ENCODE measurements at places on chromosomes 4 and X. TPM values are rescaled to one million over a fixed set of nuclear protein-coding genes. Genes with fewer than 3 reads are reported as not detected.

DNA sequence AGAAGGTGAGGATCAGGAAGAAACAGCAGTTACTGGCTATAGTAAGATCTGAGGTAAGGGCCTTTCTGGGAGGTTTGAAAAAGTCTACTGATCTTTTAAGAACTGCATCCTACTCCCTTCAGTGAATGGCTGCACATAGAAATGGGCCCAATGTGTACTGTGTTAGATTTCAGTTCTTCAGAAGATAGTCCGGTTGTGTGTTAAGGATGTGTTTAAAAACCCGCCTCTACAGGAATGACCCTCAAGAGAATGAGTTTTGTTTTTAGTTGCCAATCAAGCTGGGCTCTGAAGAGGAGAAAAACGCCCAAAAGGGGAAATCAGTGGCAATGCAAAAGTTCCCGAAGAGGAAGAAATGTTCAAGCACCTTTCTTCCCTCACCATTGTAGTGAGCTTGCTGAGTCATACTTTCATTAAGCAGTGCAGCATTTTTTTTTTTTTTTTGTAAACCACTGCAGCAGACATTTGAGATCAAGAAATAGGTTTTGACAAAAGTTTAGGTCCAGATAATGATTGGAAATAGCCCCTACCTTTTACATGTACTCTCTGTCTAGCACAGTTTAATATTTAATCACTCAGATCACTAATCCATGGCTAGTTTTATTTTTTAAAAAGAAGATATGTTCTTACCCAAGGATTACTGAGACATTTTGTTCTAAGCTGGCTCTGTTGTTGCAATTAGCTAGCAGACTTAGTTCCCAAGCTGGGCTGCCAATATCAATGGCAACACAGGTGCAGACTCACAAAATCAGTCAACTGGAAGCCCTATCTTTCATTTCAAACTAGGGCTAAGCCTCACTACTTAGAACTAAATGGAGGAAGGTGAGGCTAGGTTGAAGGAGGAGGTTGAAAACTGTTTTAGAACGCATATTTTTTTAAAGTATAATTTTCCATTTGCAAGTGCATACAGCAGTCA, 7.0 kb upstream of the TRPC5OS start:
- no peak for DNase-seq

- DNase-seq: no peak
Measured at GRCh38 chr4:54230484-54231418, 1.7 kb downstream of the PDGFRA start.

DNA sequence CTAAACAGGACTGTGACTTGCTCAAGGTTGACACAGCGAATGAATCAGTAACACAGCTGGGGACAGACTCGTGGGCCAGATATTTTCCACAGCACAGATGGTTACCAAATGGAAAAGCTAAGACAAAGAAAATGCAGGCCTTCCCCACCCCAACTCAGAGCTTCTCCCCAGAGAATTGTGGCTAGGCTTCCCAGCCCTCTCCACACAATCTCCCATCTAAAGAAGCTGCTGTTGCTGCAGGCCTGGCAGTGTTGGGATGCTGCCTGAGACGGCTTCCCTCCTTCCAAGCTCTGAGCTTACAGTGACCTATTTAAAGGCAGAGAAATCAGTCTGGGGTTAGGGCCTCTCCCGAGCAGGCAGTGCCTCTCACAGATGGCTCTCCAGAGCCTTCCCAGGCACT, 46.5 kb upstream of the PGRMC1 start:
- no peak for DNase-seq

- no peak for DNase-seq
Measured at GRCh38 chr4:75736862-75737261, 12.5 kb downstream of the USO1 start.

DNA sequence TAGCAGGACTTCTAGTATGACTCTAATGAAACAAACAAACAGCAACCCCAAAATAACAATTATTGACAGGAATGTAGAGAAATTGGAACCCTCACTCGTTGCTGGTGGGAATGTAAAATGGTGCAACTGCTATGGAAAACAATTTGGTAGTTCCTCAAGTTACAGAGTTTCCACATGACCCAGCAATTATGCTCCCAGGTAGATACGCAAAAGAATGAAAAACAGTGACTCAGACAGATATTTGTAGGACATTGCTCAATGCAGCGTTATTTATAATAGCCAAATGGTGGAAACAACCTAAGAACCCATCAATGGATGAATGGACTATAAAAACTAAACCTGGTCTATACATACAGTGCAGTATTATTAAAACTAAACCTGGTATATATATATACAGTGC, 646.1 kb upstream of the FRG1 start:
- no peak for DNase-seq

DNA sequence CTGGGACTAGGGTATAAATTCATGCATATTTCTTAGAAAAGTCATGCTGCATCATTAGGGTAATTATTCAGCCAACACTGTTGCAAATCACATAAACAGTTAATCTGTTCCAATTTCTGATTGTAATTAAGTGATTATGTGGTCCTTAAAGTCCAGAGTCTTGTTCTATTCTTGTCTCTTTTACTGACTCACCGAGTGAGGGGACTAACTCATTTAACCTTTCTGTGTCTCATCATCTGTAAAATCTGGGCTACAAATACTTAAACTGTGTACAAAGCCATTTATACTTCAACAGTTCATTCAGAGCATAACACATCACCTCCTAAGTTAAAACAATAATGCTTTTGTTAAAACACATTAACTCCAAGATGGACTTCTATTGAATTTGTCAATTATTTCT, 65.4 kb upstream of the KLHL13 start:
- DNase-seq: no peak

- peak; percentile 59 for DNase-seq
Measured at GRCh38 chr4:111268769-111269414, 646.0 kb upstream of the PITX2 start.

DNA sequence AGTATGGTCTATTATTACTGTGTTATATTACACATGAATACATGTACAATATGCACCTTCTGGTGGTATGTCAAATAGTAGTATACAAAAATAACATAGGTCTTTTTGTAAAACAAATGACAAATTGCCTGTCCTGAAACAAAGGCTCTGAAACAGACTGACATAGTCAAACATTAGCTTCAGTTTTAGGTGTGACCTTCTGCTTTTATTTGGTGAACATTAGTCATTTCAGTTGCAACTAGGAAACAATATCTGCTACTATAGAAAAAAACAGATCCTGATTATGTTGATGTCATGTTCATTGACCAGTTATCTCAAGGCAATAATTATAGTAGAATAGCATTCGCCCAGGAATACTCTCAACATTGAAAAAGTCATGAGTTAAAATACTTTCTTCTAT, 123.0 kb downstream of the CHRNA9 start:
- DNase-seq: no peak

- no peak for DNase-seq
Measured at GRCh38 chr4:150098214-150098613, 20.0 kb downstream of the DCLK2 start.

DNA sequence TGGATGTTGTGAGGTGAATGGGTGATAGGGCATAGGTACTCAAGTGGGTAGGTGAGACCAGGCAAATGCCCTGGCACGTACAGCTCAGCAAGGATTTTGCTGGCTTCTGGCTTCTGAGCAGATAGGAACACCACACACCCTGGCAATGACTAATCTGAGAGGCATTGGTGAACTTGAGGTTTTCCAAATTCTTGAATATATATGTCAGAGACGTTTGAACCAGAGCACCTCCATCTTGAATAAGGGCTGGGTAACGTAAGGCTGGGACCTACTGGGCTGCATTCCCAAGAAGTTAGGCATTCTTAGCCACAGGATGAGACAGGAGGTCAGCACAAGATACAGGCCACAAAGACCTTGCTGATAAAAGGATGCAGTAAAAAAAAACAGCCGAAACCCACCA, 204.5 kb downstream of the NLGN4X start:
- DNase-seq: peak; percentile 6

DNA sequence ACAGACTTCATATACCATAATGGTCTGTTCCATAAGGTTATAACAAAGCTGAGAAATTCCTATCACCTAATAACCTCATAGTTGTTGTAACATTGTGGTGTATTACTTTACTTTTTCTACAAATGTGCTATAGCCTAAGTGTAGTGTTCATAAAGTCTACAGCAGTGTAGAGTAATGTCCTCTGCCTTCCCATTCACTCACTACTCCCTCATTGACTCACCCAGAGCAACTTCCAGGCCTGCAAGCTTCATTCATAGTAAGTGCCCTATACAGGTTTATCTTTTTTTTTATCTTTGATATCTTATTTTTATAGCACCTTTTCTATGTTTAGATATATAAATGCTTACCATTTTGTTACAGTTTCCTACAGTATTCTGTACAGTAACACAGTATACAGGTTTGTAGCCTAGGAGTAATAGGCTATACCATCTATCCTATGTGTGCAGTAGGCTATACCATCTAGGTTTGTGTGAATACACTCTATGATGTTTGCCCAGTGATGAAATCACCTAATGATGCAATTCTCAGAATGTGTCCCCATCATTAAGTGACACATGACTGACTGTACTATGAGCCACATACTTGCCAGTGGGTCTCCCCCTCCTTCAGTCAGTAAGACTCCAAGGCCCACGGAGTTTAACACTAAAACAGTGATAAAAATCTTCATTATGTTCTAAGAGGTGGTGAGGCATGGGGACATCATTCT, 299.9 kb downstream of the UNC5C start:
- DNase-seq: no peak

DNA sequence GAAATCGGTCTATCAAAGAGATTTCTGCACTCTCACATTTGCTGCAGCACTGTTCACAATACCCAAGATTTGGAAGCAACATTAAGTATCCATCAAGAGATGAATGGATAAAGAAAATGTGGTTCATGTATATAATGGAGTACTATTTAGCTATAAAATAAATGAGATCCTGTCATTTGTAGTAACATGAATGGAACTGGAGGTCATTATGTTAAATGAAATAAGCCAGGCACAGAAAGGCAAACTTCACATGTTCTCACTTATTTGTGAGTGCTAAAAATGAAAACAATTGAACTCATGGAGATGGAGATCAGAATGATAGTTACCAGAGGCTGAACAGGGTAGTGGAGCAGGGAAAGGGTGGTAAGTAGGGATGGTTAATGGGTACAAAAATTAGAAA, 17.0 kb upstream of the PROM1 start:
- DNase-seq: no peak

DNA sequence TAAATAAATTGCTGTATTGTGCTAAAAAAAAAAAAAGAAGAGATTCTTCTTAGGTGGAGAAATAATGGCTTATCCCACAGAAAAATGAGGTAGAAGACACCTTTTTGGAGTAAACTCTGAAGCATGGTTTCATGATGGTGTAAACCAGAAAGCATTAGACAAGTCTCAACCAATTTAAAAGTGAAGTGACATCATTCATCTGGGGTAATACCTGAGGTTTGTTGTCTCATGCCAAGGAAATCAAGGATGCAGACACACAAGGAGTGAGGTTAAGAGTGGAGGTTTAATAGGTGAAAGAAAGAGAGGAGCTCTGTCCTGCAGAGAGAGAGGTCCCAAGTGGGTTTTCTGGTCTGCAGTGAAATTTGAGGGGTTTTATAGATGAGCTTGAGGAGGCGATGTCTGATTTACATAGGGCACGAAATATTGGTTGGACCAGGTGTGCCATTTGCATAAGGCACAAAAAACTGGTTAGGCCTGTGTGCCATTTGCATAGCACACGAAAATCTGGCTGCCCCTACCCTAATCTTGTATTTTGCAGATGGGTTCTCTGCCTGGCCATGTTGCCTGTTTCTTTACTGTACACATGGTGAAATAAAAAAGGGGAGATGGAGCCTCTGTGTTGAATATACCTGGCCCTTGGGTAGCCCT, 25.0 kb upstream of the CWH43 start:
- DNase-seq: no peak

GRCh38 chr4:5055411-5055810, 4.1 kb downstream of the STK32B start:
- no peak for DNase-seq

GRCh38 chrX:133670383-133670782, 255.1 kb upstream of the GPC4 start:
- DNase-seq: peak; percentile 6

- DNase-seq: peak; percentile 55
Measured at GRCh38 chr4:124903995-124904722, 191.6 kb upstream of the ANKRD50 start.

GRCh38 chr4:184100297-184100885, 117.3 kb downstream of the ENPP6 start:
- no peak for DNase-seq

GRCh38 chrX:72100051-72100755, 31.5 kb downstream of the RTL5 start:
- DNase-seq: no peak

DNA sequence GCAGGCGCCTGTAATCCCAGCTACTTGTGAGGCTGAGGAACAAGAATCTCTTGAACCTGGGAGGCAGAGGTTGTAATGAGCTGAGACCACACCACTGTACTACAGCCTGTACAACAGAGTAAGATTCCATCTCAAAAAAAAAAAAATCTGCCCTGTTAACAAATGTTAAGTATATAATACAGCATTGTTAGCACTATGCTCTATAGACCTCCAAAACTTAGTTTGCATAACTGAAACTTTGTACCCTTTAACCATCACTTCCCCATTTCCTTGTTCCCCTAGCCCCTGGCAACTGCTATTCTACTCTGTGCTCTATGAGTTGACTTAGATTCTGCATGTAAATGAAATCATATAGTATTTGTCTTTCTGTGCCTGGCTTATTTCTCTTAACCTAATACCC, 76.7 kb downstream of the TAB3 start:
- no peak for DNase-seq

GRCh38 chrX:106649523-106650428, 38.0 kb downstream of the RADX start:
- no peak for DNase-seq

- no peak for DNase-seq
Measured at GRCh38 chrX:68432648-68433047, 647 bp downstream of the OPHN1 start.

GRCh38 chrX:38868941-38869401, 67.7 kb downstream of the MID1IP1 start:
- peak; percentile 11 for DNase-seq

- peak; percentile 44 for DNase-seq
Measured at GRCh38 chr4:3399277-3400194, 42.2 kb upstream of the HGFAC start.

The FAM53A gene
- 4.1 TPM for total RNA-seq

The NAP1L3 gene
- 1.5 TPM for total RNA-seq

The TRAM1L1 gene
- total RNA-seq: not detected

The FAM149A gene
- 5.6 TPM for total RNA-seq

The DSPP gene
- not detected for total RNA-seq

The PCDH18 gene
- 2.5 TPM for total RNA-seq

The IBSP gene
- not detected for total RNA-seq

The ZMAT1 gene
- total RNA-seq: 0.53 TPM

The BBS12 gene
- 5.2 TPM for total RNA-seq

The XPNPEP2 gene
- not detected for total RNA-seq

The LRBA gene
- total RNA-seq: 25.9 TPM

The AMTN gene
- total RNA-seq: 29.6 TPM

The XAGE1A gene
- total RNA-seq: 1.0 TPM

The BRS3 gene
- not detected for total RNA-seq

The MAGEA2 gene
- not detected for total RNA-seq

The ARX gene
- total RNA-seq: 0.03 TPM

The C4orf46 gene
- total RNA-seq: 32.1 TPM

The CTAG1A gene
- not detected for total RNA-seq

The NPY5R gene
- not detected for total RNA-seq

The CFAP97 gene
- 55.3 TPM for total RNA-seq

The KCNE5 gene
- not detected for total RNA-seq

The ZFP42 gene
- total RNA-seq: 0.03 TPM

The TBC1D8B gene
- not detected for total RNA-seq

The XK gene
- total RNA-seq: 2.0 TPM

Data from A172 (cell line).